ENCODE measurements at places on chromosomes 1 and 21.

- no peak for DNase-seq
Observed at GRCh38 chr1:182598296-182598695, 5.9 kb downstream of the RGS16 start.

DNA sequence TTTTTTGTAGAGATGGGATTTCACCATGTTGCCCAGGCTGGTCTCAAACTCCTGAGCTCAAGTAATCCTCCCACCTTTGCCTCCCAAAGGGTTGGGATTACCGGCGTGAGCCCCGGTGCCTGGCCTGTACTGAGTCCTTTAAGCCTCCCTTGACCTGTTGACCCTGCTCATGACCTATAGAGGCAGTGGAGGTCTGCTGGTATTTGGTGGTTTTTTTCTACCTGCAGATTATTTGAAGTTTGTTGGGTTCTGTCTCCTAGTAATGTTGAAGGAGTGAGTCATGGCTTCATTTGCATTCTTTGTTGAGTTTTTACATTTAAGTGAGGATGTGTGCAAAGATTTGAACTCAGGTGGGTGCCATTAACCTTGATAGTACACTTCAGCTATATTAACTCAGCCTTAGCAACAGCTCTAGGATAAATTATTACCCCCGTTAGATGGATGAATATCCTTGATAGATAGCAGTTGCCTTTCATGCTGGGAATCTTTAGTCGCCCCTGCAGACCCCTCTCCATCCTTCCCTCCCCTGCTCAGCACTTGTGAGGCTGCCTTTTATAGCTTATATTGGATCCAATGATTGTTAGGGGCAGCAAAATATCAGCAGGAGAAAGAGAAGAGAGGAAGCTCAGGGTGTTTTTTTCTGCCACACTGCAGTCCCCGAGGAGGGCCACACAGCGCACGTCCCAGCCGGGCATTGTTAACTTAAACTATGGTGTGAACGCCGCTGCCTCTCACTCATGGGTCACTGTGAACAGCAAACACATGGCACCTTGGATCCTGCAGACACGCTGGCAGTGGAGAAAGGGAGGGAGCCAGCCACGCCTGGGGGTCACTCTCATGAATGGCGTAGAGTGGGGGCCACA is 14.9 kb upstream of the NPPB start:
- no peak for DNase-seq

DNA sequence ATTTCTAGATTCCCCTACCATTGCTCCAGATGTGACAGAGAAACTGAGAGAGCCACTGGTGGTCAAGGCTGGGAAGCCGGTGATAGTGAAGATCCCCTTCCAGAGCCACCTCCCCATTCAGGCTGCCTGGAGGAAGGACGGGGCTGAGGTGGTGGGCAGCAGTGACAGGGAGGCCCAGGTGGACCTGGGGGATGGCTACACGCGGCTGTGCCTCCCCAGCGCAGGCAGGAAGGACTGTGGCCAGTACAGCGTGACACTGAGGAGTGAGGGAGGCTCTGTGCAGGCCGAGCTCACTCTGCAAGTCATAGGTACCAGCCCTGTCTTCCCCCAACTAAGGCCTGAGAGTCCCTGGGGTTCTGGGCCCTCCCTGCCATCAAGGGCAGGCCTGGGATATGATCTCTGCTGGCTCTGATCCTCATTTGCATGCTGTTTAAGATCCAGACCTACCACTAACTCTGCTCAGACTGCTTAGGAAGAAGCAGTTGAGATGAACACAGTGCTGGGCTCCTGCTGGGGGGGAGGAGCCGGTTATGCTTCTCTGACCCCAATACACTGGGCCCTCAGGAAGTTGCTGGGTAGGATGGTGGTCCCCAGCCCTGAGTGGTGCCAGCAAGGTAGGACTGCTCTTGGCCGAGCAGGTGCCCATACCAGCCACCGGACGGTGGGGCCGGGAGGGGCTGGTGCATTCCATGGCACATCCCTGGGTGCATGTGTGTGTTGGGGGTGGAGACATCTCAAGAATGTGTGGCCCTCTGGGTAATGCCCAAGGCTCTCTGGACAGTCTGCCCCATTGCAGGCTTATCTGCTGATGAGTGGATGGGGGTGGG is 25.1 kb downstream of the IGFN1 start:
- DNase-seq = no peak

DNA sequence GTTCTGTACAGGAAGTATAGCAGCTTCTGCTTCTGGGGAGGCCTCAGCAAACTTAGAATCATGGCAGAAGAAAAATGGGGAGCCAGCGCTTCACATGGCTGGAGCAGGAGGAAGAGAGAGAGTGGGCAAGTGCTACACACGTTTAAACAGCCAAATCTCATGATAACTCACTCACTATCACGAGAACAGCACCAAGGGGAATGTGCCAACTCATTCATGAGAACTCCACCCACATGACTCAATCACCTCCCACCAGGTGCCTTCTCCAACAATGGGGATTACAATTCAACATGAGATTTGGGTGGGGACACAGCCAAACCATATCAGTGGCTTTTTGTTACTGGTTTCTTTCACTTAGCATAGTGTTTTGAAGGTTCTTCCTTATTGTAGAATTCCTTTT is 138.6 kb downstream of the SYT14 start:
- no peak for DNase-seq

- DNase-seq = no peak
Observed at GRCh38 chr1:202288177-202288576, 53.6 kb downstream of the UBE2T start.

- DNase-seq = no peak
Observed at GRCh38 chr1:17673329-17674072, 81.6 kb upstream of the ACTL8 start.

GRCh38 chr21:29155118-29155932 is 24.9 kb downstream of the MAP3K7CL start:
- DNase-seq = no peak

DNA sequence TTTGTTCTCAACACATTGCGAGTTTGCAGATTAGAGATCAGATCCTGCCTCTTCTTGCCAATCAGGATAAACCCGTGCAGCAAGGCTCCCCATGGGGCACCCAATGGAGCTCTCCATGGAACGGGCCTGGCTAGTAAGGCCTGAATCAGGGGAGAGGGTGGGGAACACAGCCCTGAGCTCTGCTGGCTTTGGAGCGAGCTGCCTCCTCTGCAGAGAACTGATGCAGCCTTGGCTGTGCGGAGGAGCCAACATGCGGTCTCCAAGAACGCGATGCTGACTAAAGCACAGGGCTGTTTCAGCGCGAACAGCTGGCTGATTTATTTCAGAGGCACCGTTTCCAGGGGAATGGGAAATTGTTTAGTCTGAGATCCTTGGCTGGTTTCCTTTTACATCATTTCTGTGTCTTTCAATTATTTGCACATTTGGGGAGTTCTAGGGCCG is 139.7 kb downstream of the TSEN15 start:
- DNase-seq = no peak

GRCh38 chr1:230230273-230230672 is 163.2 kb downstream of the GALNT2 start:
- DNase-seq = no peak

DNA sequence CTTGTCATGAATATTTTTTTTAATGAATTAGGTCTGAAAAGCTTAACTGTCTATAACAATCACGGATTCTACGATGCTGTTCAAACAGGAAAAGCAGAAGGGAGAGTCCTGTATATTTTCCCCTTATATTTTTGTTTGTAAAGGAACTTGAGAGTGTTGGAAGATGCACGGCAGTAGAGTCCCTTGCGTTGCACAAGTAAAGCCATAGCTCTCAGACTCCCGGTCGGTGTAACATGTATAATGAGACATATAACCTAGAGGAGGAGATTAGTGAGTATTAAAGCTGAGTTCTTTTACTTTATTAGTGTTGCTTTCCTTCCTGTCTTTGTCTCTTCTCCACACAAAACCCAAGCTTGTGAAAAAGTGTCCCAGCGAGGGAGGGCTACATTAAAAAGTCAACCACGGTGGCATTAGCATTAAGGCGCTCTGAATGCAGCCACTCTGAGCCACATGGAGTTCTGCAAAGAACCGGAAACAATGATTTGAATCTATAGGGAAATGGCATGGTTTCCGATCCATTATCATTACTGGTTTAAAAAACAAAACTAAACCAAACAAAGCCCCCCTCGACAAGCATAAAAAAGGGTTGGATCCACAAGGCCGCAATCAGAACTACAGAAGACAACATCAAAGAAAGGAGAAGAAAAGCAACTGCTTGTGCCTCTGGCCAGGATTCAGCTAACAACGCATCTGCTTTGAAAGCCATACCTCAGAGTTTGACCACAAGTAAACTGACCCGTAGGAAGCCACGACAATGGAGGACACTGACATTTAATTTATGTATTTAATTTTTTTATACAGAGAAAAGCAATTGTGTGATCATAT is 356.8 kb downstream of the LMO4 start:
- DNase-seq = no peak

- no peak for DNase-seq
Observed at GRCh38 chr1:156080241-156080862, 1.9 kb downstream of the MEX3A start.

GRCh38 chr1:1598051-1598719 is 1.8 kb downstream of the FNDC10 start:
- no peak for DNase-seq

DNA sequence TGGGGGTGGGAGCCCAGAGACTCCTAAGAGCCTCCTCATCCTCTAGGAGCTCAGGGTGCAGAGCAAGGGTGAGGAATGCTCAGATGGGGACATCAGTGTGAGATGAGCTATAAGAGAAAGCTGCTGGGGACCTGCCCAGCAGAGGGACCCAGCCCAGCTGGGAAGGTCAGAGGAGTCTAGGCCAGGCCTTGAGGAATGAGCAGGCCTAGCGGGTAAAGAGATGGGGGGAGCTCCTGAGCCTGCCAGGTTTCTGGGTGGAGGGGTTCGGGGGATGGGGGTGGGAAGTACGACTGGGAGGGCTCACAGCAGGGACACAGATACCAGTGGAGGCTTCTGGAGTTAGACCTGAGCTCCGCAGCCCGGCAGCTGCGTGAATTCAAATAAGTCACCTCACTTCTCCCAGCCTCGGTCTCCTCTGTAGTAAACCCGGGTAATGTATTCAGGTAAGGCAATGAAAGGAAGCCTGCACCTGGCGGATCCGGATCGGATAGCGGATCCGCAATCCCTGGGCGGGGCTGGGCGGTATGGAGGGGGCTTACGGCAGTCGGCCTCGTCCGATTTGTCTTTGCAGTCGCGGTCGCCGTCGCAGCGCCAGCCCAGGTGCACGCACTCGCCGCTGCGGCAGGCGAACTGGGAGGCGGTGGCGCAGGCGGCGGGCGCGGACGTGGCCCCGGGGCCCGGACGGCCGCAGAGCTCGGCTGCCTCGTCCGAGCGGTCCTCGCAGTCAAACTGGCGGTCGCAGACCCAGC is 38.0 kb upstream of the MAGOH start:
- no peak for DNase-seq

DNA sequence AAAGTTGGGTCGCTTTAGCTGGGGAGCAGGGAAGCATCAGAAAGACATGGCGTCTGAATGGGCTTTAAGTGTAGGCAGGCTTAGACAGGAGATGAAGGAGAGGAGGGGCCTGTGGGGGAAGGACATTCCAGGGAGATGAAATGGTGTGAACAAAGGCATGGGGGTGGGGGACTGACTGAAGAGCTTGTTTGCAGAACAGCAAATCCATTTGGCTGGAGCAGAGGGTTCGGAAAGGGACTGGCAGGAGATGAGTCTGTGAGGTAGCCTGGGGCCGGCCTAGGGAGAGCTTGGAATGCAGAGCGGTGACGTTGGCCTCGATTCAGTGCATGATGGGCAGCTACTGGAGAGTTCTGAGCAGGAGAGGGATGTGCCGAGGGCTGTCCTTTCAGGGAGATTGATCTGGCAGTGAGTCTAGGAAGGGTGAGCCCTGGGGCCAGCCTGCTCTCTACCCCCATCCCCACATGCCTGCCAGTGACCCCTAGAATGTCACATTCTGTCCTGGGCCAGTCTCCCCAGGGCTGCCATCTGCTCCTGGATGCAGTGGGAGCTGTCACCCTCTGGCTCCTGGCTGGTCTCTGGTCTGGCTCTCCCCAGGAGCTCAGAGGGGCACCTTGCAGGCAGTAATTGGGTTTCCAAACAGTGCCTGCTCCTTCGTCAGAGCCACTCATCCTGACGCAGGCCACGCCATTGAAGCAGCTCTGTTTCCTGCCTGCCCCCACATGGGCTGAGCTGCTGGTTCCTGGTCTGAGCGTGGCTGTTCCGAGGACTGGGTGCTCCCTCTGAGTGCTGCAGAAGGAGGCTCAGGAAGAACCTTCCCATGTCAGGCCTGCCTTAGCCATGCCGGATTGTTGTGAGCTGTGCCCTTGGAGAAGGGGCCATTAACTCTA is 22.3 kb upstream of the TMEM222 start:
- no peak for DNase-seq

Data from CD4-positive, alpha-beta T cell treated with Interleukin-15 for 4 hours (primary cell).